D341Med (cell line): ENCODE measurements at places on chromosomes 6 and 20.

GRCh38 chr6:29824144-29824543, 3.5 kb upstream of the HLA-G start:
- no peak for DNase-seq

DNA sequence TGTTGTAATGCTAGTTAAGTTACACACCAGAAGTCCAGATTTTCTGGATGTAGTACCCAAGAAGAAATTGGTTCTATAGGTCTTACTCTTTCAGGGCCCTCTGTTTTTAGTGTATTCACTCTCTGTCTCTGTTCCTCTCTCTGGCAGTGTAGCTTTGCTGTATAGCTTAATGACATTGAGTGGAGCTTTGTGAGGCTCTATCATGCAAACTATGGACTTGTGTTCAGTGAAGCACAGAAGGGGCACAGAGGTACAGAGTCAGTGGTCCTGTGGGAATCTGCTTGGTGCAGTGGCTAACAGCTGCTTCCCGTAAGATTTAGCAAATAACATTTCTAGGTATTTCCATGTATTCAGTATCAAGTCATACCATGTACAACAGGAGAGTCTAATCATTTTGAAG, 26.1 kb downstream of the NKX2-4 start:
- DNase-seq, result no peak

GRCh38 chr6:25756382-25757363, 2.1 kb downstream of the SLC17A4 start:
- no peak for DNase-seq

- no peak for DNase-seq
These were observed 16.1 kb downstream of the EPB41L1 start for GRCh38 chr20:36170542-36171215.

- DNase-seq, result no peak
These were observed 112.4 kb downstream of the TIAM2 start for GRCh38 chr6:155107432-155108069.

GRCh38 chr6:25446830-25447569, 167.8 kb downstream of the CARMIL1 start:
- no peak for DNase-seq

- DNase-seq, result no peak
These were observed 89.0 kb downstream of the CD40 start for GRCh38 chr20:46206992-46207549.

GRCh38 chr20:25051386-25052155, 6.4 kb downstream of the ACSS1 start:
- no peak for DNase-seq

DNA sequence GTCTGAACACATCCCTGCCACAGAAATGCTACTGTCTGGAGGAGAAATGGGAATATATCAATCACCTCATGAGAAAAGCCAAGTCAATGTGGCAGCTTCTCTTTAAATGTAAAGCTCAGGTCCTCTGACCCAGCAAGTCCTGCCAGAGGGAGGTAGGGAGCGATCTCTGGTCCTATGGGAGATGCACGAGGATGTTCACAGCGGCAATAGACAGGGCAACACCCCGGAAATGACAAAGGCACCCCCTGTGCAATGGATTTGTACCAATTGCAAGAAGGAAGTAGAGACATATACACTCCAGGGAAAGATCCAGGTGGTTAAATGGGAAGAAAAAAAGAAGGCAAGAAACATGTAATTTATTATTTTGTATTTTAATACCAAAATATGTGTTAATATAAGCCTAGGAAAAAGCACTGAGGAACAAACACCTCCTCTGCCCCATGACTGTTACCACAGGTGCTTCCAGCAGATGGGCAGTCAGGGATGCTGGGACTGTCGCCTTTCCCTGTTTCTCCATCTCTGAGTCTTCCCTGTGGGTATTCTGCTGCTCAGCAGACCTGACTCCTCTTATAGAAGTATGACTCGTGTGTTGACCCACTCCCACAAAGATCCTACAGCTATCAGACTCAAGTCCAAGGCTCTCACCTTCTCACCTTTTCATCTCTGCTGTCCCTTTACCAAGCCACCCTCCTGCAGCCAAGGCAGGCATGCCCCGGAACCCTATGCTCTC, 20.8 kb downstream of the ATP9A start:
- DNase-seq, result no peak

- DNase-seq, result no peak
These were observed 256.5 kb downstream of the FARS2 start for GRCh38 chr6:5517796-5518195.
